ENCODE measurements at places on chromosomes 7 and 10.

DNA sequence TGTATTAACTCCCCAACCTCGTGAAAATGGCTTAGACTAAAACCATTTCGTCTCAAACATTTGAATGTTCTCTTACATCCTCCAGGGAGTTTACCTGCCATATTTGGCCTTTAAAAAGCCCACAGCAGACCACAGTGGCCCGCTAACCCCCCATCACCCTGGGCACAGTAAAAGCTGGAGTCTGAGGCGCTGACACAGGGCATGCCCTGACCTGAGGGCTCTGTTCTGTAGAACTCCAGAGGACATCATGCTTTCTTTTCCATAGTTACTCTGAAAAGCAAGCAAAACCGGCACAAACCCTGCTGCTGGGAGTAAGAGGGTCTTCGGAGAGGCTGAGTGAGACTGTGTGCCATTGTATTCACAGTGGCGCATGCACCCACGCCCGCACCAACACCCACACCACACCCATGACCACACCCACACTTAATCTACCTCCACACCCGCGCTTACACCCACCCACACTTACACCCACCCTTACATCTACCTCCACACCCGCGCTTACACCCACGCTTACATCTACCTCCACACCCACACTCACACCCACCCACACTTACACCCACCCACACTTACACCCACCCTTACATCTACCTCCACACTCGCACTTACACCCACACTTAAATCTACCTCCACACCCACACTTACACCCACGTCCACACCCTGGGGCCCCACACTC is 32.1 kb downstream of the LRRC27 start:
- DNase-seq = no peak

DNA sequence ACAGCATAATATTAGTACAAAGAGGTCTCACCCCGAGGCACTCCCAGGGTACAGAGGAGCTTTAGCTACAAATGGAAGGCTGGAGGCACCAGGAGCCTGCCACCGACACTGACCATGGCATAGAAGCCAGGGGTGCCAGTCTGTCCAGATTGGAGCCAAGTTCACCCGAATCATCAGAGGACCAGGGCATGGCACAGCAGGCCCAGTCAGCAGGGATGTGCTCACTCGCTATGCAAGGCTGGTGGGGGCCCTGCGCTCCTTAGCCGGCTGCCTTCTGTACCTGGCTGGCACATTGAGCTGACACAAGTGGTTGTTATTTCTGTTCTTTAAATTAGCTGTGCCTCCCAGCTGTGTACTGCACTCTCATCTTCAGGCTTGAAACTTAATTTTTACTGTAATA is 149.3 kb downstream of the TCERG1L start:
- no peak for DNase-seq

DNA sequence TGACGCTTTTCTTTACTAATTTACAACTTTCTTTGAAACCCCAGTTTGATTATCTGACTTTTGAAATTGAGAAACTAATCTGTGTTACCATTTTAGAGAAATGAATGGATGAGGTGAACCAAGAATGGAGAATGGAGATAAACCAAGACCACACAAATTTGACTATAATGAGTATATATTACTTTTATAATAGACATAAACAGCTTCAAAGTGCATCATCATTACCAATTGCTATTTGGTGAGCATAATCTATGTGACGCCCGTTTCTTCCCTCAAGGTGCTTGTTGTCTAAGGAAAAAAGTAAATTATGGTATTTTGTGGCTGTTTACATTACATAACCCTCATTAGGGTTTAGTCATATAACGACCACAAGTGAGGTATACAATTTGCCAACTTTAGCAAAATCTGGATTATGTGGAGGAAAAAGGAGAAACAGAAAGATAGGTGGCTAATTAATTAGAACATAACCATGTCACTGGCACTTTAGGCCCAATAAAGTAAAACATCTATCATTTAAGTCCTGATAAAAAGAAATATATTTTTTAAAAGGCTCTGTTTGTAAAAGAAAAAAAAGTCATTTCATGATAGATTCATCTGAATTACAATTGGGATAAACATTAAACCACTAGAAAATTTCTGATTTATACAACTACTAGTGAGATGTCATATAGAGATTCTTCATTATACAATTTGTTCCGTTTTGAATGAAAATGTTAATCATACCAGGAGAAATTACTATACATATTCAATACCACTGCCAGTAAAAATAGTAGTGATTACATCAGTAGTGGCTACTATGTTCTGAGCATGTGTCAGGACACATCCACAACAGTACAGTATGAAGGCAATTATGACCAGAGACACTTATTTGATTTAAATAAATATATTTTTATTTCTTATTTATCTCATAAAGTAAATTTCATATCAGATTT is 118.2 kb upstream of the FAM133B start:
- no peak for DNase-seq

DNA sequence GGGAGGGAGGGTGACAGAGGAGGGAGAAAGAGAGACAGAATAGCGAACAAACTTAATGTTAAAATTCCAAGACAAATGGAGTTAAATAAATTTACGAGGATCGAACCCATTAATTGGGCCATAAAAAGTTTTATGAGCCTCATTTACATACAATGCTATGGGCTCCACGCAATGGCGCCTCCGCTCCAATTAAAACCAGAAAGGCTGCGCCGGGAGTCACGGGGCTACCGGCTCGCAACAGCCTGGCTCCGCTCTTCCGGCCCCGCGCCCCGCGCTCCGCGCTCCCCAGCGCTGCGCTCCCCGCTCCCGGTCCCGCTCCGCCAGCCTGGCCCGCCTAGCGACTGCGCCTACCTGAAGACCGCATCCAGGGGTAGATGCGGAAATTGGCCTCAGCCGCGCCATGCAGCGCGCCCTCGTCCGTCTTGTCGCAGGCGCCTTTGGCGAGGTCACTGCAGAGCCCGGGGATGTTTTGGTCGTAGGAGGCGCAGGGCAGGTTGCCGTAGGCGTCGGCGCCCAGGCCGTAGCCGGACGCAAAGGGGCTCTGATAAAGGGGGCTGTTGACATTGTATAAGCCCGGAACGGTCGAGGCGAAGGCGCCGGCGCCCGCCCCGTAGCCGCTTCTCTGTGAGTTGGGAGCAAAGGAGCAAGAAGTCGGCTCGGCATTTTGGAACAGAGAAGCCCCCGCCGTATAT is 513 bp downstream of the HOXA7 start:
- no peak for DNase-seq

GRCh38 chr7:149104749-149105148 is 14.2 kb upstream of the ZNF786 start:
- no peak for DNase-seq

GRCh38 chr10:2119316-2119715 is 382.0 kb upstream of the ADARB2 start:
- DNase-seq = no peak

DNA sequence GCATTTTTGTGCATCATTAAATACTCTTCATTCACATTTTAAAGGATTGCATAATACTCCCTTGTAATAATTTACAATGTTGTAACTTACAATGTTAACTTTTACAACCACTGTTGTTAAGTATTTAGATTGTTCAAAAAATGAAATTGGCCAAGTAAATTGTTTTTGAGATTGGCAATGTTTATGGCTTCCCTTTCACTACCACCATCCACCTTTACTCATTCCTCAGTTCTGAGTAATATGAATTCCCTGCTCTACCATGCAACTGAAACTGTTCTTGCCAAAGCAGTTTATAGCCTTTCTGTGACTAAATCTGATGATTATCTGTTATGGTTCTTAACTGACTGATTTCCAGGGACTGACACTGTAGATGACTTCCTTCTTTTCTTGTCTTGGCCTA is 80.5 kb upstream of the TMEM106B start:
- peak; percentile 72 for DNase-seq

DNA sequence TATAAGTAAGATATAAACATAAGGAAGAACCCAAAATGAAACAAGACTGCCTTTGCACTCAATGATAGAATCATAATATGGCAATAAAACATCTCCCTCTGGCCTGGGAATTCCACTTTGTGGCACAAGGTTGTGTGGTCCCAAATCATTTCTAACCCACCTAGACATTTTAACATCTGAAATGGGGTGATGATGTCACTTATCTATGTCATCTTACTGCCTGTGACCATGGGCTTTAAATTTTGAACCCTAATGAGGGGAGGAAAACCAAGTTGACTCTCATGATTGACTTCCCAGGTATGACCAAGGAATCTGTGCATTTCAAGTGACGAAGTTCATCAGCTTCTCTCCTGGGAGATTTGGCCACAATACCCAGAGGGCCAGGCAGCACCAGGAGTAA is 24.5 kb upstream of the ACSM6 start:
- DNase-seq = no peak

DNA sequence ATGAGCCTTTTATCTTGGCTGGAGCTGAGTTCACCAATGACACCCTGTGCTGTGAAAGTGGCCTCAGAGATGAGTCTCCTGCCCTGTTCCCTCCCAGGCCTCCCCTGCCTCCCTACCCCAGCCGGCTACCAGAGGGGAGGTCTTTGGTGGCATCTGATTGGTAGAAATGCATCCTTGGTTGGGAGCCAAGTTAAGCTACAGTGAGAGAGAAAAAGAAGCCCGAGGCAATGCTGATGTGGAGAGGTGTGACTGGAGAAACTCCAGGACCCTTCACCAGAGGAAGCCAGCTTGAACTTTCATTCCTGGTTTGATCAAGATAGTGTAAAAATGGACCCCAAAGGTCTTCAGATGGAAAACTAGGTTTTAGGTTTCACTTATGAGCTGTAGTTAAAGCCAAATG is 191.1 kb upstream of the TCF7L2 start:
- DNase-seq = no peak
